ENCODE measurements at places on chromosomes 12 and 14. TPM values are rescaled to one million over a fixed set of nuclear protein-coding genes. Genes with fewer than 3 reads are reported as not detected.
A peak's percentile ranks its signal among the peaks of the same experiment; 100 is the strongest.

GRCh38 chr14:76640923-76641395, 120.3 kb upstream of the VASH1 start:
- H3K27me3 ChIP-seq, result peaks cover 3% of the 10 kb centered on the region
- H3K27ac ChIP-seq, result no peak overlapping the region
- no peak overlapping the region for H3K4me3 ChIP-seq
- no peaks in the 10 kb centered on the region for H3K36me3 ChIP-seq
- no peak for DNase-seq

DNA sequence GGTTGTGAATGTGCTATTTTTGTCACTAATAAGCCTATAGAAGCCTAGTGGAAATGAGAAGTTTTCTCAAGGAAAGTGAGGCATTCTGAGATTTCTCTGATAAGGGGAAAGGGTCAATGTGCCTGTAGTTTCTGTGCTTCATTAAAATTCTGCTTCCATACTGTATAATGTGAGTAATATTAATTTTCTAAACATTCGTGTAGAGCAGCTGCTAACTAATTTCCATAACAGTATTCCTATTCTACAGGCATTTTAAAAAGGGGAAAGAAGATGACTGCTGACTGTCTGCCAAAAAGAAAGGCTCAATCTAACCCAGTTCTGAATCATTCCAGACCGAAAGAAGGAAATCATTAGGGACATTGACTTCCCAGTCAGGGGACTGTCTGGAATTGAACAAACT, 293.3 kb upstream of the TMPO start:
- H3K4me1 ChIP-seq, result no peaks in the 10 kb centered on the region
- H3K36me3 ChIP-seq, result no peaks in the 10 kb centered on the region
- no peak overlapping the region for H3K27ac ChIP-seq
- H3K27me3 ChIP-seq, result no peaks in the 10 kb centered on the region

DNA sequence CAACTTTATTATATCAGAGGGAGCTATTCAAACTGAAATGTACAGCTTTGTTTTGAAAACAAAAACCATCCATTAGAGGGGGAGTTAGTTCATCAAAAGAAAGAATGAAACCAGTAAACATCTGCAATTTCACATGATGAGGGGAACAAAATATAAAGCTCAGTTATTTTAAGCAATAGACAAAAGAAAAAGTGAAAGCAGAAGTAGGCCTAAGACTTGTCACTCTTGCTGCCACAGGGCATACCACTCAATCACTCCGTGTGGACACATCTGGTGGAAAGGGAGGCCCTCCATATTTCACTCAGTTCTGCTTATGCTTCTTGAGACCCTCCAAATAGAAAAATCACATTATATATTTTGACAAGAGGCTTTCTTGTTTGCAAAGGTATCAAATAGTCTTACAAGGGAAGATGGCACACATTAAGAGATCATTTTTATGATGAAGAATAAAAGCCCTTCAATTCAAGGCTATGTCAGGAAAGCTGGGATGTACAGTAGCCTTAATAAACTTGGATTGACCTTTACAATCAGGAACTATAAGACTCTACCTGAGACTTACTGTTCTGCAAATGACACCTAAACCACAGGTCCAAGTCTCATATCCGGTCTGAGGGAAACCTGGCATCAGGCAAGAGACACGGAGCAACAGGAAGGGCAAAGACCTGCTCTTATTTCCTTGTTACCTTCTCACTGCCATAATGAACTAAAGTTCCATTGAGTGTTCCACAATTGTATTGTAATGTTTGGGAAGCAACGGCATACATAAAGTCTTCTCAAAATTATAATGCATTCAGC, 222.5 kb upstream of the GRIP1 start:
- H3K4me1 ChIP-seq, result no peaks in the 10 kb centered on the region
- DNase-seq, result no peak
- H3K4me3 ChIP-seq, result no peak overlapping the region
- no peaks in the 10 kb centered on the region for H3K36me3 ChIP-seq

GRCh38 chr12:14984036-14984435, 11.2 kb downstream of the PDE6H start:
- DNase-seq, result no peak
- no peaks in the 10 kb centered on the region for H3K4me1 ChIP-seq
- no peak overlapping the region for H3K4me3 ChIP-seq
- no peak overlapping the region for H3K27ac ChIP-seq

DNA sequence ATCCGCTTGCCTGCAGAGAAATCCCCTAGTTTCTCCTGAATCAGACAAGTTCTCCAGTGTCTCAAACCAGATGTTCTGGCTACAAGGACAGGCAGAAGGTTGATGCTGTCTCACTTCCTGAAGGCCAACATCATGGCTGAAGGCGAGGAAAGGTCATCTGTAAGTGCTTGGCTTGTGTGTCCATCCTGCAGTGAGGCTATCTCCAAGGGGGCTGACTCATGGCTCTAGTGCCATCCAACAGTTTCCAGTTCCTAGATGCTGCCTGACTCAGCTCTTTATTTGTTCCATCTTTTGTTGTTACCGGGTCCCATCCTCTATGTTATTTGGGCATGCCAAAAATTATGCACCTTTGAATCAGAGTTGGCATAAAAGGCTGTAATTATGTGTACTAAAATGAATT, 232.1 kb upstream of the TBX3 start:
- DNase-seq, result no peak
- H3K27me3 ChIP-seq, result no peaks in the 10 kb centered on the region
- H3K36me3 ChIP-seq, result no peaks in the 10 kb centered on the region
- peaks cover 4% of the 10 kb centered on the region for H3K4me1 ChIP-seq
- H3K27ac ChIP-seq, result no peak overlapping the region

DNA sequence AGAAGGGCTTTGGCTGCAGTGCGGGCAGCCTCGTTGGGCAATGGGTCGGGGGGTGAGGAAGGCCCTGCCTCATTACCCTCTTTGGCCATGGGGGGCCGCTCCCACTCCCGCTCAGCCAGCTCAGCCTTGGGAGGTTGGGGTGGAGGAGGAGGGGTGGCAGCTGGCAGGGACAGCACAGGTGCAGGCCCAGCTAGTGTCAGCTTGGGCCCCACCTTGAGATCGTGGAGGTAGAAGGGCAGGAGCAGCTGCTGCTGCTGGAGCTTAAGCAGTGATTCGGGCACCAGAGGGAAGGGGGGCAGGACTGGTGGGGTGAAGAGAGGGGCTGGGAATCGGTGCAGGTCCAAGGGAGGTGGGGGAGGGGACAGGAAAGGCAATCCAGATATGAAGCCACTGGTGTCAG, 26.0 kb downstream of the ZFHX2 start:
- H3K27ac ChIP-seq, result no peak overlapping the region
- DNase-seq, result no peak
- H3K4me3 ChIP-seq, result no peak overlapping the region

DNA sequence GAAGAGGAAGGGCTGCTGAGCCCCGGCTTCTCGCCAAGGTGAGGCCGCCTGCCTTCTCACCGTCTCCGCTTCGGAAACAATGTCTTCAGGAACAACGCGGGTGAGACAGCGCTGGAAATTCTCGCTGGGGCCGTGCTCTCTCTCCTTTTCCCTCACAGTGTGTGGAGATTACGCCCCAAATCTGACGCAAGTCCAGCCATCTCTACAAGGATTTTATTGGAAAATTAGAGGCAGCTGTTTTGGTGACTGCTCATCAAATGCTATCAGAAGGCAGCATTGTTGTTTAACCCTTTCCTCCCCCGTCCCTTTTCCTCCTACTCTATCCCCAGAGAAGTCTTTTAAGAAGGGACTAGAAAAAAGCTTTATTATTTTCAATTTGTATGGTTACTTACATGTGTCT, 53.5 kb downstream of the PIWIL1 start:
- no peak overlapping the region for H3K4me3 ChIP-seq
- no peak overlapping the region for H3K27ac ChIP-seq
- H3K4me1 ChIP-seq, result no peaks in the 10 kb centered on the region
- H3K27me3 ChIP-seq, result no peaks in the 10 kb centered on the region
- H3K36me3 ChIP-seq, result no peaks in the 10 kb centered on the region

GRCh38 chr14:82180139-82180538, 646.5 kb upstream of the SEL1L start:
- no peak for DNase-seq
- H3K36me3 ChIP-seq, result no peaks in the 10 kb centered on the region
- no peak overlapping the region for H3K27ac ChIP-seq
- H3K4me1 ChIP-seq, result no peaks in the 10 kb centered on the region
- no peaks in the 10 kb centered on the region for H3K27me3 ChIP-seq

GRCh38 chr12:49624921-49625577, 1.7 kb downstream of the PRPF40B start:
- no peak overlapping the region for H3K27ac ChIP-seq
- DNase-seq, result no peak
- H3K4me1 ChIP-seq, result peaks cover 6% of the 10 kb centered on the region
- no peak overlapping the region for H3K4me3 ChIP-seq
- H3K36me3 ChIP-seq, result no peaks in the 10 kb centered on the region

- H3K36me3 ChIP-seq, result no peaks in the 10 kb centered on the region
- no peaks in the 10 kb centered on the region for H3K27me3 ChIP-seq
- DNase-seq, result no peak
- peaks cover 4% of the 10 kb centered on the region for H3K4me1 ChIP-seq
- H3K4me3 ChIP-seq, result no peak overlapping the region
- no peak overlapping the region for H3K27ac ChIP-seq
These were observed 7.3 kb downstream of the CAND1 start for GRCh38 chr12:67276421-67276820.

GRCh38 chr12:45989287-45989686, 1.1 kb downstream of the SCAF11 start:
- peak overlapping the region; percentile 74 for H3K4me3 ChIP-seq
- no peaks in the 10 kb centered on the region for H3K36me3 ChIP-seq
- peaks cover 63% of the 10 kb centered on the region for H3K4me1 ChIP-seq
- peak overlapping the region; percentile 98 for H3K27ac ChIP-seq

GRCh38 chr12:88111074-88111652, 30.7 kb downstream of the CEP290 start:
- H3K4me1 ChIP-seq, result peaks cover 6% of the 10 kb centered on the region
- no peak overlapping the region for H3K27ac ChIP-seq
- H3K36me3 ChIP-seq, result peaks cover 18% of the 10 kb centered on the region
- H3K4me3 ChIP-seq, result no peak overlapping the region
- no peak for DNase-seq

- no peaks in the 10 kb centered on the region for H3K27me3 ChIP-seq
- H3K27ac ChIP-seq, result no peak overlapping the region
- DNase-seq, result no peak
- H3K4me3 ChIP-seq, result no peak overlapping the region
These were observed 127.8 kb downstream of the BMP4 start for GRCh38 chr14:53828820-53829219.

DNA sequence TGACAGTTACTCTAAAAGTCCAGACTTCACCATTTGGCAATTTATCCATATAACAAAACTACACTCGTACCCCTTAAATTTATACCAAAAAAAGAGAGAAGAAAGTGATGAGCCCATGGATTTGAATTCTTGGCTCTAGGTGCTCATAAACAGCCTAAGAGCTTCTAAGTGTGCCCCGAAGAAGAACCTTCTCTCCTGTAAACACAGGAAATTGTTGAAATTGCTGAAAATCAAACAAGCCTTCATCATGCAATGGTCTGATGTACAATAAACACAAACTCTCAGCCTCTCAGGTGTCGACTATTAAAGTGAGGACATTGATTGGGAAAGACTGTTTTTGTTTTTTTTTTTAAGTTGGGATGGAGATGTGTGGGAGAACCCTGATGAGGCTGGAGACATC, 21.8 kb downstream of the PDE6H start:
- no peak overlapping the region for H3K4me3 ChIP-seq
- no peak for DNase-seq
- H3K27ac ChIP-seq, result no peak overlapping the region

DNA sequence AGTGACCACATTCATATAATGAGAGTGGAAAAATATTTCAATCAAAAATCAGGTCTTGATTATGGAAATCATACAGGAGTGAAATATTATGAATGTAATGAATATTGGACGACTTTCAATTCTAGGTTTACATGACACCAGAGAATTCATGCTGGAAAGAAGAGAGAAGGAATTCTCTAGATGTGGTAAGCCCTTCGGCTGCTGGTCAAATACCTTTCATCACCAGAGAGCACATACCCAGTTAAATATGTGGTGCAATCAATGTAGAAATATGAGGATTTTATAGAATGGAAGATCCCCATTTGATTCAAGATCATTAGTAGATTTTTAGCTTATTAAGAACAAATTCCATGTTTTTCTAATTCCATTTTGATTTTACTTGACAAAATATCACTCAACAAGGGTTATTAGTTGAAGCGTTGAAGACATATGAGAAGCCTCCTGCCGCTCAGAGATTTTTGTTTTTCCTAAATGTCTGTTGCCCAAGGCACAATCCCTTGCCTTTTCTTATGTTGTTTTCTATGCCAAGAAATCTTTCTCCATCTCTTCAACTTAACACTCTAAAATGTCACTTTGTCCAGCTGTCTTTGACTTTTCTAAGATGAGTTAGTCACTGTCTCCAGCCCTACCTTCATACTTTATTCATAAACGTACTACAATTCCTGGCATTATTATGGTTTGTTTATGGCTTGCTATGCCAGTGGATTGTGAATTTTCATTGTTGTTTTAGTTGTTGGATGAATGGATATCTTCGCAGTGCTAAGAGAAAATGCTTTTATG, 72.8 kb upstream of the ZDHHC17 start:
- H3K36me3 ChIP-seq, result no peaks in the 10 kb centered on the region
- H3K27ac ChIP-seq, result no peak overlapping the region
- no peak overlapping the region for H3K4me3 ChIP-seq
- no peaks in the 10 kb centered on the region for H3K4me1 ChIP-seq

DNA sequence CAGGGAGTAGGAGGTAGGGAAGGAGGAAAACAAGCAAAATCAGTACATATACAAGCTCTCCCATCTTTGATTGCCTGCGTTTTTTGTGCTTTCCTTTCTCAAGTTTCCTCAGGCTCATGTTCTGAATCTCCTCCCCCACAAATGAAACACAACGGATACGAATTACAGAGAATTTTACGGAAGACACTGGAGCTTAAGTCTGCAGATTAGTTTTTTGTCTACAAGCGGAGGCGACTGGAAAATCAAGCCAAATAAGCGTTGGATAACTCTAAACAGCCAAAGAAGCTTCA, 612 bp downstream of the WBP11 start:
- H3K27ac ChIP-seq, result peak overlapping the region; percentile 94
- H3K36me3 ChIP-seq, result peaks cover 15% of the 10 kb centered on the region
- peaks cover 19% of the 10 kb centered on the region for H3K4me1 ChIP-seq
- DNase-seq, result no peak

SLC7A7 gene
- 24.9 TPM for total RNA-seq

OR4E2 gene
- total RNA-seq, result not detected

MEG3 gene
- 156 TPM for total RNA-seq

CYP27B1 gene
- total RNA-seq, result 2.3 TPM

IFNG gene
- total RNA-seq, result not detected

KRT3 gene
- total RNA-seq, result not detected

PLCZ1 gene
- not detected for total RNA-seq

TMEM132C gene
- total RNA-seq, result 0.41 TPM
